NCI-H146 (cell line): ENCODE measurements at places on chromosomes 4 and X.

DNA sequence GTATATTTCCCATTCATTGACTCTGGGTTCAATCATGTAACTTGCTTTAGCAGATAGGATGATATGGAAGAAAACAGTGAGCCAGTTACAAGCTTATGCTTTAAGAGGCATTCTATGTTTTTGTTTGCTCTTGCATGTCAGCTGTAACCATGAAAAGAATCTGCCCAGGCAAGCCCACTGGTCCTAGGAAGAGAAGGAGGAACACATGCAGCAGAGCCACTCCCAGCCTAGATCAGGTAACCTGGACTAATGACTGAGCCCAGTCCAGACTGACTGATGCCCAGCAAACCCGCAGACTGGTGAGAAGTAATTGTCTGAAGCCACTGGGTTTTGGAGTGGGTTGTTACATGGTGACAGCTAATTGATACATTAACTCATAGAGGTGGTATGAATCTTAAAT is 167.9 kb downstream of the COL4A6 start:
- peak; percentile 2 for DNase-seq

DNA sequence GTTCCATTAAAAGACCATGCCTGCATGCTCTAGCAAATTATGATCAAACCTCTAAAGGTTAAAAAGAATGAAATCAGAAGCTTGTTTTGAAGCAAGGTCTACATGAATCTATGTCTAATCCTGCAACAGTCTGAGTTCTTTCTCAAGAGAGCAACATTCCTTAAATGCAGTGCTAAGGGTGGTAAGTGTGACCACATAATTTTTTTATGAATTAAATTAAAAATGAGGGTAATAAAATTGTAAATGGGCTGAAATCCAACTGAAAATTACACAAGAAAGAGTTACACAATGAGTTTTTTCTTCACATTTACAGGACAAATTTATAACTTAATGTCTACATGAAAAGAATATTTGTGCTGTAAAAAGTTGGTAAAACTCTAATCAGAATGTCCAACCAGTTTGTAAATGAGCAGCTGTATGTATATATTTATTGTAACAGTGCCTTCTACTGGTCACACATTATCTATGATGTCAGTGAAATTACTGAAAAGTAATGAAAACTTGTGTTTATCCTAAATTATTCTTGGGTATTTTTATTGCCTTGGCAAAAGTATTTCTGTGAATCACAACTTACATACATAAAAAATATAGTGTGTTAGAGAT is 336.3 kb upstream of the PITX2 start:
- DNase-seq: no peak

GRCh38 chr4:42655921-42656678 is 805 bp downstream of the ATP8A1 start:
- DNase-seq: peak; percentile 12

DNA sequence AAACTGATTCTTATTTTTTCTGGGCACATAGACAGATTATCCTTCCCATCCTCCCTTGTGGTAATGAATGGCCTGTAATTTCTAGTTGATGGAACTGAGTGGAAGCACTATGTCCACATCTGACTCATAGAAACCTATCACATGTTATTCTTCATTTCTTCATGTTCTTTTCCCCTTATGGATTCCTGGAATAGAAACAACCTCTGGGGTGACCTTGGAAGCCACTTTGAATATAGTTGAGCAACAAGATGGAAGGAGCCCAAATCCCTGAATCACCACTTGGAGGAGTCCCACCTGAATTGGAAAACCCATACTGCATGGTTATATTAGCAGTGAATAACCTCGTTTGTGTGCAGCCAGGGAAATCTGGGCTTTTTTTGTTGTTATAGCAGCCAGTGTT is 137.8 kb downstream of the MID1IP1 start:
- no peak for DNase-seq

GRCh38 chr4:20565075-20565721 is 135.1 kb upstream of the PACRGL start:
- no peak for DNase-seq

DNA sequence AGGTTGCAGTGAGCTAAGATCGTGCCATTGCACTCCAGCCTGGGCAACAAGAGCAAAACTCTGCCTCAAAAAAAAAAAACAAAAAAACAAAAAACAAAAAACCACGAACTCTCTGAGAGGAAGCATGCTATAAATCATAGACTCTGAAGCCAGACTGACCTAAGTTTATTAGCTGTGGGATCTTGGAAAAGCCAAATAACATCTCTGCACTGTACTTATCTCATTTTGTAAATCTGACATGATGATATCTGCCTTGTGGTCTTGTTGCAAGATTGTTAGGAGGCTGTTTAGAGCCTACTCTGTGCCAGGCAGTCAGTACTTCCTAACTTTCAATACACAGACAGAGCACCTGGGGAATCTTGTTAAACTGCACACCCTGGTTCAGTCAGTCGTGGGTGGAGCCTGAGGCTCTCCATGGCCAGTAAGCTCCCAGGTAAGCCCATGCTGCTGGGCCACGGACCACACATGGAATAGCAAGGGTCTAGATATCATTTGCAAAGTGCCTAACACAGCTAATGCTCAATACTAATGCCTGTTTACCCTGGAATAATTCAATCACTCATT is 107.6 kb upstream of the SMIM10 start:
- no peak for DNase-seq

- no peak for DNase-seq
These were observed 179.9 kb upstream of the PPP3CA start for GRCh38 chr4:101527188-101527587.

DNA sequence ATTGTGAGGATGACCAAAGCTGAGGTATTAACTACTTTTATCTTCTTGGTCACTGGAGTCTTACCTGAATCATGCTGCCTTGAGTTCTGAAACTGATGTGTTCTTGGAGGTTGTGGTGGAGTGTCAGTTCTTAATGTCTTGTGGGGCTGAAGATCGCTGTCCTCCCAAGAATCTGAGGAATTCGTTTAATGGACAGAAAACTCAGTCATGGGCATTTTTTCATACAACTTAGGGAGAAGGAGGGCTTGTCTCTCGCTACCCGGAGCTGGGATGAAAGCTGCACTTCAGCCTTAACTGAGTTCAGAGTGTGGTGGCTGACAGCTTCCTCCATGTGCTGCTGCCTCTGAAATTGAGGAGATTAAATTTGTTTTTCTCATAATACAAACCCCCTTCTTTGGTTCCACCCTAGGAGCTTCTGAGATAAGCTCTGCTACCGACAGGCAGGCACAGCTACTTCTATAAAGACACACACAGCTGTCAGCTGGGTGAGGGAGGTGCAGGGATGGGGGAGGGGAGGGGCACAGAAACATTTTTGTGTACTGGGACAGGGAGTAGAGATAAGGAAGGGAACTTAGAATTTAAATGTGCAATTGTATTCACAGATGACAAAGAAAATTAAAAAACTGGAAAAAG is 30.8 kb downstream of the RBBP7 start:
- DNase-seq: no peak

DNA sequence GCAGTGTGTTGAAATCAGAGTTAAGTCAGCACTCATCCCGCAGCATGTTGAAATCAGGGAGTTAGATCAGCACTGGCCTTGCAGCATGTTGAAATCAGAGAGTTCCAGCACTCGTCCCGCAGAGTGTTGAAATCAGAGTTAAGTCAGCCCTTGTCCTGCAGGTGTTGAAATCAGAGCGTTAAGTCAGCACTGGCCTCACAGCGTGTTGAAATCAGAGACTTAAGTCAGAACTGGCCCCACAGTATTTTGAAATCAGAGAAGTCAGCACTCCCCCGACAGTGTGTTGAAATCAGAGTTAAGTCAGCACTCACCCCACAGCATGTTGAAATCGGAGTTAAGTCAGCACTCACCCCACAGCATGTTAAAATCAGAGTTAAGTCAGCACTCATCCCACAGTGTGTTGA is 10.9 kb upstream of the UVSSA start:
- no peak for DNase-seq

DNA sequence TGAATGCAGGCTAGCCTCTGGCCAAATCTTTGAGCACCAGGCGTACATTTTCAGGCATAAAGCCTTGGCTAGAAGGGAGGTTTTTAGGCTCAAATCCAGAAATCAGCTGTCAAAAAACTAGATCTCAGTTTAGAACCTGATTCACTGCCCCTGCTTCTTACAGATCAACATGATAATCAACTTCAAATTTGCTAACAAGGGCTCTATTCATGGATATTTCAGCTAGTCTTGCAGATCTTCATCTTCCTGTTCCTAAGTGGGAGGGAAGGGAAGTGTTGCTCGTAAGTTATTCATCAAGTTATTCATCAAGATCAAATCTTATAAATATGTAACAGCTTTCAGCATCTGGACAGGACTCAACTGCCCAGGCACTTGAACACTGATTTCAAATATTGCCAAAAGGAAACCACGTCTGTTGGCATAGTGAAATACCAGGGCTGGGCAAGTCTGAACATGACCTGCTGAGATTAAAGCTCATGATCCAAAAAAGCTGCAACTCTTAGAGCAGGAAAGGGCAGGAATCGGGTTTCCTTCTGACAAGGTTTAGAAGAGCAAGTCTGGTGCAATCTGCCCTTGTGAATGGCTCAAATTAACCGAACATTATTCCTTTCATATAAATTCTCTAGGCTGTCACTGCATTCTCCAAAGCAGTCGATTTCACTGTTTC is 200.3 kb downstream of the PDGFC start:
- peak; percentile 62 for DNase-seq

DNA sequence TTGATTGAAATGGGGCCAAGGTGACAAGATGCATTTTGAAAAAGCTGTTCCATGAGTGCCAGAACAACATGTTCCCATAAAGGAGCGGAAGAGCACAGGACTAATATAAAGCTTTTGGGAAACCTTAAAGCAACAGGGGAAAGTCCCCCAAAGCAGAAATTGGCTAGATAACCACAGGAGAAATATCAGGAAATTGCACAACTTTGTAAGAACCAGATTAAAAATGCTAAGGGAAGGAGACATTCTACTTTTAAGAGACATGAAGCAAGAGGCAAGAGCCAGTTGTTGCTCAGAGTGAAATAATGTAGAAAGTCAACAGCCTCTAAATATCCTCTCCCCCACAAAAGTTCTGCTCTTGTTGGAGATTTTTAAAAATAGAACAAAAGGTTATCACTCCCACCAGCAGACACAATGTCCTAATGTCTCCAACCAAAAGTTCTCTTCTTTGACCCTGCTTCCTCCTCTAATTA is 85.2 kb upstream of the LNX1 start:
- DNase-seq: no peak

DNA sequence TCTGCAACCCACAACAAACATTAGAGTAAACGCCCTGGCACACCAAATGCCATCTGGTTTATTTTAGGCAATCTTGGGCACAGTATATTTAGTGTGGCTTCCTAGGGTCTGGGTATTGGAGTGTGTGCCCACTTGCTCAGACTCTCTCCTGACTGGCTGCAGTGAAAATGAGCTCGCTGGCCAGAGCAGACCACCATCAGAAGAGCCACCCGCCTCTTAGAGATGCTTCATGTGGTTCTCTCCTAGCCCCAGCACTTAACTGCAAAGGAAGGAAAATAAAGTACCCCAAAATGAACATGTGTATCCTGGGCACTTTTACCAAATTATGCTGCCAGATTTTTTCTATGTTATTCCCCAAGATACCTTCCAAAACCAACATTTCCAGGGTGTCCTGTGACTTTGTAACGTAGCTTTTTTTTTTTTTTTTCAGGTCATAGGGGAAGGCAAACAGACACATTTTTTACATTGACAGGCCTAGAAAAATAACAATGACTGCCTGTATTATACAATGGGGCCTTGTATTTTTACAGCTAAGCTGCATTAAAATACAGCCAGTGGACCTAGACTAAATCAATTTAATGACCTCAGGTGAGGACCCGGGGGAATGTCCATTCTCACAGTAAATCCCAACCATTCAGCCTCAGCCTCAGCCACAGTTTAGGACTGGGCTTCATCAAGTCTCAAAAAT is 193.7 kb downstream of the RASL11B start:
- peak; percentile 48 for DNase-seq

DNA sequence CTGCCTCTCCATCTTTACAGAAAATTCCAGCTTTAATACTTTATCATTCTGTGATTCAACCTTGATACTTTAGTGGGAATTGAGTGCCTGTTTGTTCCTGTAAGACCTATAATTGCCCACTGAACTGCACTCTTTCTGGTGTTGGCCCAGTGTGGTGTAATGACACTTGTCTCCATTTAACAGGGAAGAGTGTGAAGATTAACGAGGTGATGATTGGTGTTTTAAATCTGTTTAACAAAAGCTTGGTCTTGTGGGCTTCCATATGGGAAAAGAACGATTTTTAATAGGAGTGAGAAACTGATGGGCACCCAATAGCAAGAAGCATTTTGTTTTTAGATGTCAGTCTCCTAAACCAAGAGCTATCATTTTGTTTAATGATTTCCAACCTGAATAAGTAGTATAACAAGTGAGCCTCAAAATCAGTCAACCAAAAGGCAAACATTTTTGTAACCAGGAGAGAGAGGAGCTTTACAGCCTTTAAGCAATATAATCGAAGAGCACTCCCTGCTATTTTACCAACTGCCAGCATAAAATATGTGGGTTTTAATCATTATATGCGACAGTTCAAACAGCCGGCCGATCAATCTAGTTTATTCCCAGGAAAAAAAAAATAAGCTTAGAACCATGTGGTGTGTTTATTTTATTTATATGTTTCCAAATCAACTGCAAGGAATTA is 50.2 kb downstream of the SUPT20HL1 start:
- DNase-seq: no peak

DNA sequence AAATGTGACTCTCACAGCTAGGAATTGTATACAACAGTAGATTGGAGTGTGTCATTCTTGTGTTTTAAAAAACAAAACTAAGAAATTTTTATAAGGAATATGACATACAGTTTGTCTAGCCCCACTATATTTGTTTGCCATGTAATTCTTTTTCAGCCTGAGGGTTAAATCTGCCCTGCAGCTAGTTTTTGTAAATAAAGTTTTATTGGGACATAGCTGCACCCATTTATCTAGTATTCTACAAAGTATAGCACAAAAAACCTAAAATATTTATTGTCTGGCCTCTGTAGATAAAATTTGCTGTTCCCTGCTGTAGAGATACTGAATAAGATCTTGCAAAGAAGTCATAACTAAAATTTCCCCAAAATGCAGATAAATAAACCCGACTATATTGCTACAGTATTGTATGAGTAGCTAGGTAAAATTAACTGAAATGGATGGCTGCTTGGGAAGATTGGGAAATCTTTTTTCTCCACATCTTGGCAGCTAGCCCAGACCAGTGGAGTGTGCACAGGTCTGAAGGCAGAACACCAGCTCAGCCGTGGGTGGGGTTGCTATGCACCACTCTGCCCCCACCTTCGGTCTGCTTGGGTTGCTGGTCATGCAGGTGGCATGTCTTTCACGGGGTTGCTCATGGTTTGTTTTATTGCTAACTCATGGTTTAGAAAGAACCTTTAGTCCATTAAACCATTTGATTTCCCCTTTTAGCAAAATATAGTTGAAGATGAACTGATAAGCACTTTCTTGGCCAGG is 127.9 kb downstream of the KLHL8 start:
- DNase-seq: no peak

DNA sequence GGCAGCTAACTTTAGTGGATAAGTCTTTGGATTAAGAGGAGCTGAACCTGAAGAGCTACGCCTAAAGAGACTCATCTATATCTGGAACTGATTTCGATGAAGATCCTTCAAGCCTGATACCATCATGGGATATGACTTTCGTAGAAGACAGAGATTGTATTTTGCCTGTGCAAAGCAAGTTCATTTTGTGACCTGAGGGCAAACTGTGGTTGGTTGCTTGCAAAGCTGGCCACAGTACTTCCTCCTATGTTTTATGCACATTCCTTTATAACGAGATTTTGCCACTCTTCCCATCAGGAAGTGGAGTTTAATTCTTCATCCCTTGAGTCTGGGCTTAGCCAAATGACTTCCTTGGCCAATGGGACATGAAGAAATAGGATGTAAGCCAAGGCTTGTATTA is 519.3 kb upstream of the NR3C2 start:
- DNase-seq: no peak
